ENCODE measurements at places on chromosomes 6 and 20.

GRCh38 chr20:17721802-17722486 is 22.2 kb downstream of the BANF2 start:
- DNase-seq, result no peak

GRCh38 chr6:87274660-87275274 is 47.6 kb upstream of the SMIM8 start:
- DNase-seq, result no peak

GRCh38 chr6:127301199-127301700 is 34.6 kb downstream of the RNF146 start:
- DNase-seq, result no peak

DNA sequence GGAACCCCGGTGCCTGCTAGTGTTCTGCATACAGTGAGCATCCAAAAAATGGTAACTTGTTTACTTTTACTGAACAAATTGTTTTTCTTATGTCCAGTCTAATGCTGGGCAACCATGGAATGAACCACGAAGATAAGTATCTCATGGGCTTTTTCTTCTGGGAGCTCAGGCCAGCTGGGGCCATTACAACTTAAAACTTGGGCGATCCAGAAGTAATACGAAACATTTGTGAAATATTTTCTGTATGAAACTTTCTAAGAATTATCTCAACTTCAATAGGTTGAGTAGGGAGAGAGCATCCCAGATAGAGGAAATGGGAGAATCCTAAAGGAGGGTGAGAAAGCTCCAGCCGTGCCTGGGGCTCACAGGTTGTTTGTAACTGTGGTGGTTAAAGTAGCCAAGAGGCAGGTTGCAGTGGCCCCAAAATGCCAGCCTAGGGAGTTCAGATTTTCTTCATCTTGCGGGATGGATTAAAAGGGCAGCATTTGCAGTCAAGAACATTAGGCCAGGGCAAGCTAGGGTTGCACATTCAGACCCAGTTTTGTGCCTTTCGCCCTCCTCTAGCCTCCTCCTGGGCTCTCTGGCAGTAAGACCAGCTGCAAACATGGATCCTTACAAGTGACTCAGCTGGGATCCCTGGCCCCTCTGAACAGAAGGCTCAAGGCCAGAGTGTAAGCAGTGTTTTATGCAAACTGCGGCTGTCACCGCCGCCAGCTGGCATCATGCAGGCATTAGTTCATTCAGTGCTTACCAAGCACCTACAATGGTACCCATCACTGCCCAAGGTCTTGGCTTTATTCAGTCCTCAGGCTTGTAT is 41.5 kb downstream of the ELMO2 start:
- no peak for DNase-seq

- DNase-seq, result no peak
Observed at GRCh38 chr6:45808042-45808645, 207.5 kb downstream of the CLIC5 start.

GRCh38 chr20:60056407-60057122 is 98.3 kb downstream of the CDH26 start:
- DNase-seq, result no peak

DNA sequence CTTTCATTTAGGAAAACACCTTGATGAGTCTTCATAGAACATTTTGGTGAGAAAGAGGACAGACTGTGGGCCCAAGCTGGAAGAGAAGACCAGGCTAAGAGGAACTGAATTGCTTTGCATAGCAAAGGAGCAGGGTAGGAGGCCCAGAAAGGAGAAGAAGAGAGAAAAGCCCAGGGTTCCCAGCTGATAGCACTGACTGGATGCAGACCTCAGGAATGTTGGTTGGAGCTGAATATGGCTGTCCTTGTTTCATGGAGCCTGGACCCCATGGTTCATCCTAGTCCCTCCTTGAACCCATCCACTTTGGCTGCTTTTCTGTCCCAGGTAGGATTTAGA is 18.0 kb upstream of the ZFAND3 start:
- DNase-seq, result no peak

- DNase-seq, result no peak
Observed at GRCh38 chr6:2715737-2716136, 35.0 kb downstream of the MYLK4 start.

DNA sequence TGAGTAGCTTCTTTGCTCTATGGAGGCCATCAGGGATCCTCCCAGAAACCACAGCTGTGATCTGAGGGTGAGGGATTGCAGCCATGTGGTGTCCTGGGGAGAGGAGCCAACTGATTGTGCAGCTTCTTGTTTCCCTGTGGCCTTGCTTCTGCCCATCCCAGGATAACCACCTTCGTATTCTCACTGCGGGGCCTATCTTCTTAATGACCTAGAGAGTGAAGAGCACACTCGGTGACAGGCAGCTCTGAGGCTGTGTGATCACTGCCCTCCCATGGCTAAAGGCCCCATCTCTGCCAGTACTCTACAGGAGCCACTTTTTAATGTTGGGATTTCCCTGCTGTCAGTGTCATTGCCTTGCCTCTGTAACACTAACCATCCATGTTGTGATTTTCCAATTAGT is 5.3 kb upstream of the RAET1L start:
- no peak for DNase-seq

GRCh38 chr20:47789764-47790579 is 4.7 kb upstream of the SULF2 start:
- DNase-seq, result no peak

DNA sequence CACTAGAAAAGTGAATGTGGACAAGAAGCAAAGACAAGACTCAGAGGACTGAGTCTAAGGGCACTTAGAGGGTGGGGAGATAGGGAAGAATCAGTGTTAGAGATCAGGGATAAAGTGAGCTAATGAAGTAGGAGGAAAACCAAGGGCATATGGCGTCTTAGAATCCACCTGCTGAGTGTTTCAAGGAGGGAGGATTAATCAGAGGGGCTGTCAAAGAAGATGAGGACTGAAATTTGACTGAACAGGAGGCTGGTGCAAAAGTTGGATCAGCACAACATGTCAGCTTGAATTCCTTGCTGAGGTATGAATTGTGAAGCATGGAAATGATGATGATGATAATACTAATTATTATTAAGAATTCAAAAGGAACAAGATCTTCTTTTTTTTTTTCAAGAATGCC is 39.4 kb downstream of the PLCB4 start:
- DNase-seq, result no peak

- no peak for DNase-seq
Observed at GRCh38 chr20:12591949-12592470, 416.8 kb upstream of the SPTLC3 start.

- DNase-seq, result peak; percentile 87
Observed at GRCh38 chr6:138970856-138971425, 17.1 kb downstream of the REPS1 start.

- no peak for DNase-seq
Observed at GRCh38 chr20:3995749-3996320, 19.5 kb downstream of the RNF24 start.

DNA sequence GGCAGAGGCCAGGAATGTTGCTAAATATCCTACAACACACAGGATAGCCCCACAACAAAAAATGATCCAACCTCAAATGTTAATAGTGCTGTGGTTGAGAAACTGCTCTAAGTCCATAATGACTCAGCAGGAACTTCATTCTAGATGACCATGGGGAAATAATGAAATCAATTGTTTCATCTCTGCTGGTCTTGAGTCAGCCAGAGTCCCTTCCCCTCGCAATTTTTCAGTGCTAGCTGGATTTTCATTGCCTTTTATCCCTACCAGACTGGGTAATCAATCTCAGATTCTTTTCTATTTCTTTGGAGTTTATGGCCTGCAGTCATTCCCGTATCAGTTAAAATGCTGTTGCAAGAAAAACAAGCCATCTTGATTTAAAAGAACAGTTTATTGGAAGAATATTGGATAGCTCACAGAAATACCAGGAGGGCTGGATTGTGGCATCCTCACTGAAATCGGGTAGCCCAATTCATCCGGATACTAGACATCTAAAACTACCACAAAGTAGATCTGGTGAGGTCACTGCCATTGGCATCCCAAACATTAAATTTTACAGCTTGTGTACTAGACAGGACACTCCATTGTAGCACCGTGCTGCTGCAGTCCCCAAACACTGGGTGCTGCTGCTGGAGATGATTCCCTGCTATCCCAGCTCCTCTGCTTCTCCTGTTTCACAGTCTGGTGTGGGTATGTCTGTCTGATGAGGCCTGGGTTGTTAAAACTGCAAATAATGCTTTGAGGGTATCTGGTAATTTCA is 30.3 kb upstream of the POPDC3 start:
- DNase-seq, result peak; percentile 31

GRCh38 chr6:75106426-75106825 is 99.4 kb downstream of the COL12A1 start:
- no peak for DNase-seq

DNA sequence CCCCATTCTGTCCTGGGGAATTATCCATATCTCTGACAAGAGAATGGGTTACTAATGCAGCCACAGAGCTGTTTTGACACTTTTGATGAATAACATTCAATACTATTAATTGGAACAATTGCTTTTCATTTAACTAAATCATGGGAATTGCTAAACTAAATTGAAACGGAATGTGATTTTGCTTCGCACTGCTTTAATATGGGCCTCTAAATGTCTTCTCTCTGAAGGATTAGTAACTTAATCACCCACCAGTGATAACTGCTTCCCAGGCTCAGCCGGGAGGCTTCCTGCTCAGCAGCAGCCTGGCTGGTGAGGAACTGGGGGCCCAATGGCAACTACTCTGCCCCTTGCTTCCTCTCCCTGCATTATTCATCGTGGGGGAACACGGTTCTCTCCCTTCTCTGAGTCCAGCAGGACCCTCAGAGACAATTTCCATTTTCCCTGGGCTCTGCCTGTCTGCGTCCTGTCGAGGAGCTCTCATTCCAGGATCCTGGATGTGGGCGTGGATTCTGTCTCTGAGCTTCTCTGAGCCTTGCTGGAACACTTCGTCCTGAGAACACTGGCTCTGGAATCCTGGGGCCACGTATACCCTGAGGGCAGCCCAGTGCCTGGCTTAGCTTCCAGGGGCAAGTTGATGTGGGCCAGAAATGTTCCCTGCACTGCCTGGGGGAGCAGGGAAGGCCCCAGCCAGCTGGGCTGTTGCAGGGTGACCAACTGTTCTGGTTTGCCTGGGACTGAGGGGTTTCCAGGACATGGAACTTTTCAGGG is 308.9 kb downstream of the DHX35 start:
- DNase-seq, result no peak

GRCh38 chr6:150668900-150669302 is 69.2 kb downstream of the PLEKHG1 start:
- no peak for DNase-seq

- DNase-seq, result no peak
Observed at GRCh38 chr6:63576985-63577712, 4.9 kb downstream of the LOC128125822 start.

DNA sequence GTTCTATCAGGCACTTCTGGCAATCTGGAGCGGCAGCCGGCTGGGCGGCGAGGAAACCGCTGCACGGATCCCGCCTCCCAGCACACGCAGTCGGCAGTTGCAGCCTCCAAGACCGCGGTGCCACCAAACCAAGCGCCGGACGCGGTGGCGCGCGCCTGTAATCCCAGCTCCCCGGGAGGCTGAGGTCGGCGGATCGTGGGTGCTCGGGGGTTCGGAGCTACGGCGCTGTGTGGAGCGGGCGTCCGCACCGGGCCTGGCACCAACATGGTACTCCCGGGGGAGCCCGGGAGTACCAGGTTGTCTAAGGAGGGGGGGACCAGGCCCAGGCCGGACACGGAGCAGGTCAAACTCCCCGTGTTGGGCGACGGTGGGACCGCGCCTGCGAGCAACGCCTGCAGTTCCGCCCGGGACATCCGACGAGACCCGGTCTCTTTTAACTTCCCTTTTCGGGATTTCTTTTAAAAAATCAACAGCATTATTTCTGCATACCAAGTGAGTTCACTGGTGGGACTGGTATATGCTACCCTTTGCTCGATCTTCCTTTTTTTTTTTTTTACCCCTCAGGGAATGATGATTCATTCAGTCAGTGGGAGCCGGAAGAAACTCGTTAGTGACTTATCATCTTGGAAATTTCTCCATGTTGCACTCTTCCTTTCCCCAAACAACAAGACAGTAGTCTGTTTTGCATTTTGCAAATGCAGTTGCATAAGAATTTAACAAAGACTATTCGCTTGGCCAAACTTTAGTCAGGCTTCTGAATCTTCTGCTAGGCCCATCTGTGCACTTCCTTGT is 27.6 kb downstream of the ZNF311 start:
- DNase-seq, result no peak
